ENCODE measurements at places on chromosomes 6 and 20.

DNA sequence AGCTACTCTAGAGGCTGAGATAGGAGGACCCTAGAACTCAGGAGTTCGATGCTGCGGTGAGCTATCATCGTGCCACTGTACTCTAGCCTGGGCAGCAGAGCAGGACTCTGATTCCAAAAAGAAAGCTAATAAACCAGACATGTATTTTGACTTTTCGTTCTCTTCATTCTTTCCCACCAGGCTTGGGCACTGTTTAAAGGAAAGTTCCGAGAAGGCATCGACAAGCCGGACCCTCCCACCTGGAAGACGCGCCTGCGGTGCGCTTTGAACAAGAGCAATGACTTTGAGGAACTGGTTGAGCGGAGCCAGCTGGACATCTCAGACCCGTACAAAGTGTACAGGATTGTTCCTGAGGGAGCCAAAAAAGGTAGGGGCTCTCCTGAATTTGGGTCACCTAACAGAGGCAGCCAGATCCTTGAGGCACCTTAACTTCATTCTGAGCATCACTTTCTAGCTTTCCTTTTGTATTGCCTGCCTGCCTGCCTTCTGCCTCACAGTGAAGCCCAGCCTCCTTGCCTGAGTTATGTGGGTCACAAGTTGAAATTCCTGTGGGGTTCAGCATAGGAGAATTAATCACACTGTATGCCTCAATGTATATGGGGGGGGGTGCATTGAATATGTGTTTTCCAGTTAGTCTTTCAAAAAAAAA, 3.2 kb downstream of the IRF4 start:
- no peak for DNase-seq

- no peak for DNase-seq
Measured at GRCh38 chr6:117961301-117961700, 54.2 kb downstream of the SLC35F1 start.

GRCh38 chr6:75205776-75206575, at the start of gene COL12A1:
TSS of gene COL12A1 (minus strand) at chr6:75206053. CDS start at chr6:75202792, 3,261 bp downstream.
- no peak for DNase-seq

- no peak for DNase-seq
Measured at GRCh38 chr6:111829998-111830397, 43.3 kb downstream of the FYN start.

DNA sequence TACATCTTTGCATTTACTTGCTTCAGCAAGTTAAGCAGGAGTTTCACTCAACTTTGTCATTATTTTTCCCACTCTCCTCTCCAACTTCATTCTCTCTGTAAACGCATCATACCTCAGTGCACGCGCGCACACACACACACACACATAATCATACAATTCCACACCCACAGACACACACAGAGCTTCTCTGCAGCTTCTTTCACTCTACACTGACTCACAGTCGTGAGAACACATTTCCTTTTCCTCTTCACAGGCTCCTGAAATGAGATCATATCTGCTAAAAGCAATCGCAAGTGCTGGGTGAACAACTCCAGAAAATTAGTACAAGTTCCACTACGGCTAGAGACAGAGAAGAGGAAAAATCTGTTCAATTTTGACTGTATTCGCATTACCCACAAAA, 215.4 kb downstream of the PTPRT start:
- DNase-seq = no peak
